ENCODE measurements at places on chromosomes 3 and 15. TPM values are rescaled to one million over a fixed set of nuclear protein-coding genes. Genes with fewer than 3 reads are reported as not detected.
A peak's percentile ranks its signal among the peaks of the same experiment; 100 is the strongest.

GRCh38 chr3:29083676-29084075 is 197.2 kb upstream of the RBMS3 start:
- DNase-seq = no peak

- no peak for DNase-seq
These were observed 73.5 kb upstream of the ALDH1A3 start for GRCh38 chr15:100806157-100806556.

GRCh38 chr15:25849157-25849921 is 13.8 kb downstream of the ATP10A start:
- DNase-seq = no peak

DNA sequence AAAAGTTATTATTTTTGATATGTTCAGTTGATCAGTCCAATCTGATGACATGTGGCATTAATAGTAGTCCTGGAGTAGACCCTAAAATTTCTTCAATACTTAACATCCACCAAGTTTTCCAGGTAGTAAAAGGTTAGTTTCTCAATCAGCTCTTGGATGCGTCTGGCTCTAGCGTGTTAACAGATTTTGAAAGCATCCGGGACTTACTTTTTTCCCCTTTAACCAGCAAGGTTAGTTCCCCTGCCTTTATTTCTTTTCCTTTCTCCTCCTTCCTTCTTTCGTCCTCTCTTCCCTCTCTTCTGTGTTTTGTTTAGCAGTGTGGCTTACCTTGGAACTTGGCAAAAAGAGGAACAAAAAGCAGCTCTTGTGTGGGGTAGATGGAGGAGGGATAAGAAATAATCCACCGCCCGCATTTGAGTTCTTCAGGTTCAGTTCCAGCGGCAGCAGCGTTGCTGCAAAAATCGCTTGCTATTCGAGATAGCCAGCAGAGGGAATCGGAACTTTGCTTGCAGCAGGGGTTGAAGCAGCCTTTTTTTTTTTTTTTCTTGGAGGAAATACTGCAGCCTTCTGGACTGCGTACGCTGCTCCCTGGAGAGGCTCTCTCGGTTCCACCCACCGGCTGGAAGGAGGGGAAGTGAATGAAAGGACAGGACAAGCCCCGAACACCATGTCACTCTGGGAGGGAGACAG is at the start of gene RBMS3:
Gene RBMS3, plus strand, starts transcription at position 668 of the 690 bp plus-strand sequence.
- DNase-seq = peak; percentile 30

DNA sequence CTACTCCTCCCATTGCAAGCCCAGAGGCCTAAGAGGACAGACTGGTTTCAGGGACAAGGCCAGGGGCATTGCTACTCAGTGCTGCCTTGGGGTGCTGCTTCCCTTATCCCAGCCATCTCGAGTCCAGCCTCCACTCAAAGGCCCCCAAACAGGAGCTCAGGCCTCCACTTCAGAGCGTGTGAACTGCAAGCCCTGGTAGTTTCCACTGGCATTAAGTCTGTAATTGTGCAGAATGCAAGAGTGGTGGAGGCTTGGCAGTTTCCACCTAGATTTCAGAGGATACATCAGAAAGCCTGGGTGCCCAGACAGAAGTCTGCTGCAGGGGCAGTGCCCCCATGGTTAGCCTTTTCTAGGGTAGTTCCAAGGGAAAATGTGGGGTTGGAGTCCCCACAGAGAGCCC is 192.8 kb upstream of the ST8SIA2 start:
- no peak for DNase-seq

- no peak for DNase-seq
These were observed 12.9 kb downstream of the DUOX2 start for GRCh38 chr15:45100884-45101625.

GRCh38 chr3:107456501-107456900 is 66.3 kb upstream of the BBX start:
- no peak for DNase-seq

The TTC21A gene
- 4.5 TPM for total RNA-seq

The TM6SF1 gene
- 16.3 TPM for total RNA-seq

The FSD2 gene
- total RNA-seq = not detected

The CKMT1B gene
- not detected for total RNA-seq

Data from activated naive CD8-positive, alpha-beta T cell treated with anti-CD3 and anti-CD28 coated beads, Interleukin-2, amount 10 ng/mL, durations not matched to agents 7 days and 5 days (primary cell).